SHP77 treated with DMSO at 0.1 percent for 48 hours (cell line): ENCODE measurements at places on chromosomes 1 and 21.

- no peak for DNase-seq
Measured at GRCh38 chr1:60273185-60273584, 199.6 kb upstream of the C1orf87 start.

DNA sequence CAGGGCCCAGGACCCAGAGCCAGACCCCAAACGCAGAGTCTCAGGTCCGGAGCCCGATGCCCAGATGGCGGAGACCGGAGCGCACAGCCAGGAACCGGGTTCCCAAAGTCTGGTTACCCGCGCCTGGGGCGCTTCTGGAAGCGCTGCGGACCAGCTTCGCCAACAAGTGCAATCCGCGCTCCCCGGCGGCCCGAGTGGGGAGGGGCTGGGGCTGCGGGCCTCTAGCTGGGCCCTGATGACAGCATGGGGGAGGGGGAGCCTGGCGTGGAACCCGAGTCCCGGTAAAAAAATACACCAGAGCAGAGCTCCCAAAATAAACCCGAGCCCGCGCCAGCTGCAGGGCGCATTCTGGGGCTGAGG, 494 bp downstream of the NT5C1A start:
- DNase-seq = no peak

DNA sequence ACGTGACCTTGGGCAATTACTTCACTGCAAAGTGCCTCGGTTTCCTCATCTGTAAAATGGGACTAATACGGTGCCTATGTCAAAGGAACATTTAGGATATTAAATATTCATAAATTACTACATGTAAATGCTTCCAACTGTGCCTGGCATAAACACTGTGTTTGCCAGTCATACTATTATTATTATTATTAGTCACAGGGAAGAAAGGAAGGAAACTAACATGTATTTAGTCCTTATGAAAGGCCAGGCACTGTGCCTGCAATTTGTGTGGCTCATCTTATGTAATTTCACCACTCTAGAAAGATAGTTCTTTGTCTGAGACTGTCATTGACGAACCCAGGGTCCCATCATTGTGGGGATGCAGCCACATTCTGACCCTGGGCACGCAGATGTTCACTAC, 45.0 kb downstream of the EPHB2 start:
- DNase-seq = no peak

DNA sequence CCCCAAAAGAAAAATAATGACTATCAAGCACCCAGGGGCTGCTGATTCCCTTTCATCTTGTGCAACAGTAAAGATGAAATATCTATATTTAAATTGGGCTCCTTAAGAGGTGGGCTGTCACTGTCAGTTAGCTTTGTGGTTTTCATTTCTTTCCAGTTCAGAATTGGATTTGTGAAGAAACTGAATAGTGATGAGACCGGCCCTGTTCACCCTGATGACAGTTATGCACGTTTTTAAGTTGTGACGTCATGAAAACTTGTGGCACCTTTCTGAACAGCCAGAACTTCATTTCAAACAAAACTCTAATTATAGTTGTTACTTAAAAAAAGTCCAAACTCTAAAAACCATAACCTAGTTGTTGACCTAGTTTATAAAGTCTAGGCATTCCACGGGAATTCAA, 125.9 kb downstream of the RUNX1 start:
- DNase-seq = no peak
